ENCODE measurements at places on chromosomes 13 and 19.

DNA sequence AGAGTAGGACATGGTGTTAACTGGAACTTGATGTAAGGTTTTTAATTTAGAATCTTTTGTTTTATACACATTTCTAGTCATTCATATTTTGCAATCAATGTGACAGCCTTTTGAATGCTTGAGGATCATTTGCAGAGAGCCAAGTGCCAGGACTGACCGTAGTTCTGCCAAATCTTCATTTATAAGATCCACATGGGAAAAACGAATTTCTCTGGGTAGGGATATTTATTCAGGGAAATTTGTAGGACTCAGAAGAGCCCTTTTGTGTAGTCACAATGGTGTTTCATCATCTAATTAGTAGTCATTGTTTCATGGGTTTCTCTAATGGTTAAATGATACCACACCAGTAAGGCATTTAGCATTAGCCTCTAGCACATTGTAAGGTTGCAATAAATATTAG, 161.1 kb downstream of the LMO7 start:
- no peak for DNase-seq

- no peak for DNase-seq
These were observed 288.0 kb upstream of the SLC10A2 start for GRCh38 chr13:103354171-103354570.

- DNase-seq = no peak
These were observed 12.3 kb downstream of the CIB3 start for GRCh38 chr19:16160943-16161560.

DNA sequence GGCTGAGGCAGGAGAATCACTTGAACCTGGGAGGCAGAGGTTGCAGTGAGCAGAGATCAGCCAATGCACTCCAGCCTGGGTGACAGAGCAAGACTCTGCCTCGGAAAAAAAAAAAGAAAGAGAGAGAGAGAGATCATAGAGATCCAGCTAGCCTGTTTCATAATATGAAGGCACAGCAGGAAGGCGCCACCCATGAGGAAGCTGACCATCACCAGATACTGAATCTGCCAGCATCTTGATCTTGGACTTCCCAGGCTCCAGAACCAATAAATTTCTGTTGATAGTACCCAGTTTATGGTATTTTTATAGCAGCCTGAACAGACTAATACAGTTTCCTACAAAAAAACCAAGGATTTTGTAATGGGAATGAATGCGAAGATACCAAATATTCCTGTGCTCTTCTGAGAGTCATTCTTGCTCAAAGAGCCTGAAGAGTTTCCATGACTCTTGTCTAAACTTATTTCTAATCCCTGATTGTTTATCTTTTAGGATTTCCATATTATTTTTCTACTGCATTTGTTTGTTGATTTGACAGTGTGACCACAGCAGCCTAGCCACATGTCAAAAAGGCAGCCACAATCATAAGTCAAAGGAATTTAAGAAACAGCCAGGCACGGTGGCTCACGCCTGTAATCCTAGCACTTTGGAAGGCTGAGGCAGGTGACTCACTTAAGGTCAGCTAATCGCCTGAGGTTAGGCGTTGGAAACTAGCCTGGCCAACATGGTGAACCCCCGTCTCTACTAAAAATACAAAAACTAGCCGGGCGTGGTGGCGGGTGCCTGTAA, 37.7 kb upstream of the PDCD5 start:
- no peak for DNase-seq
